ENCODE measurements at places on chromosomes 5 and 9. TPM values are rescaled to one million over a fixed set of nuclear protein-coding genes. Genes with fewer than 3 reads are reported as not detected.

DNA sequence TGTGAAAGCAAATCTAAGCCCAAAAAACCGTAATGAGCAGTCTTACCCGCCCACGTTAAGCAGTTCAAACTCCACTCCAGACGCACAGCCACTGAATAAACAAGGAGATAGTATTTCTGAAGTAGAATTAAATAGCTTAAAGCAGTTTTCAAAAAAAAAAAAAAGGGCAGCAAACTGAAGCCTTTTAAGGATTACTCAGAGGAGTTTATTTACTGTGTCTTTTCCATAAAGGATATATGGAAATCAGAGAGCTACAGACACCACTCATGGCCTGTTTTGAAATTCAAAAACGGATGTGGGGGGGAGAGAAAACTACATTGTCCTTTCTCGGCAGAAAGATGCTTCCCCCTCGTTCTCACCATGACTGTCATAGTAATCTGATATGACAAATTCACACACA is 83.7 kb upstream of the IRX1 start:
- no peaks in the 10 kb centered on the region for H3K27me3 ChIP-seq
- H3K36me3 ChIP-seq: no peaks in the 10 kb centered on the region
- DNase-seq: no peak
- H3K27ac ChIP-seq: no peak overlapping the region
- H3K4me1 ChIP-seq: no peaks in the 10 kb centered on the region

GRCh38 chr5:154663424-154663823 is 91.8 kb upstream of the LARP1 start:
- no peak overlapping the region for H3K4me3 ChIP-seq
- no peak overlapping the region for H3K27ac ChIP-seq
- no peaks in the 10 kb centered on the region for H3K4me1 ChIP-seq
- no peaks in the 10 kb centered on the region for H3K36me3 ChIP-seq

GRCh38 chr5:18037718-18038117 is 403.5 kb downstream of the TAF11L14 start:
- H3K27ac ChIP-seq: no peak overlapping the region
- no peaks in the 10 kb centered on the region for H3K36me3 ChIP-seq
- H3K27me3 ChIP-seq: no peaks in the 10 kb centered on the region

DNA sequence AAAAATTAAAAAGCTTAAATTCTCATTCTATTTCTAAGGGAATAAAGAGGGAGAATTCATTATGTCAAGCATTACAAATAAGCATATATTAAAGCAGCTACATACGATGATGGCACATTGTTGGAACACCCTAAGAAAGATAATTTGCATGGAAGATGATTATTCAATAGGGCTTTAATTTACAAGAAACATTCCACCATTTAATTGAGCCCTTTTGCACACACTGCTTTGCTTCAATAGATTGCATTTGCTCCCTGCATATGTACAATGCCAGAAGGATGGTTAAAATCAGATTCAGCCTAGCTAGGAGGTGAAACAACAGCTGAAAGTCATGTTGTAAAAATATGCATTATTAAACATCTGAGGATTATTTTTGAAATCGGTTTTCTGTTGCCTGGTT is 21.8 kb downstream of the KIAA1958 start:
- no peak overlapping the region for H3K27ac ChIP-seq
- no peak for DNase-seq
- no peak overlapping the region for H3K4me3 ChIP-seq
- H3K27me3 ChIP-seq: no peaks in the 10 kb centered on the region
- H3K36me3 ChIP-seq: no peaks in the 10 kb centered on the region

The NME5 gene
- total RNA-seq: 2.0 TPM

The FAM221B gene
- not detected for total RNA-seq

Measured in esophagus muscularis mucosa (tissue), 4 donors.